ENCODE measurements at places on chromosomes 7 and 10.

GRCh38 chr10:2232479-2232878, 495.2 kb upstream of the ADARB2 start:
- no peak for DNase-seq

GRCh38 chr7:84263106-84263505, 68.5 kb upstream of the SEMA3A start:
- DNase-seq, result no peak

DNA sequence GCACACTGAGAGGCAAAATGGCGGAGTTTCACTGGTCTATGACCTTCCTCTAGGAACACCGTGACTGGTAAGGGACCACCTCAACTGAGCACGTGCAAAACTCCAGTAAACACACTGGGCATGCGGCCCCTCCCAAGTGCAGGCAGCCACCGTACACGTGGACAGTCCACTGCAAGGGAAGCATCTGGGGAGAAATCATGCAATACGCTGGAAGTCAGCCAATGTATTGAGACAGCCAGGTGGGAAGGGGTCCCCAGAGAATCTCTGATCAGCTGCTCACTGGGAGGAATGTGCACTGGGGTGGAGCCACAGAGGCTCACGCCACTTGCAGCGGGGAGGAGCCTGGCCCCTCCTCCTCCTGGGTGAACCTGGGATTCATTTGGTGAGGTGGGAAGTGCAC, 49.3 kb downstream of the CFAP46 start:
- no peak for DNase-seq

GRCh38 chr7:44112997-44113763, 9.0 kb downstream of the AEBP1 start:
- DNase-seq, result no peak

GRCh38 chr10:8238986-8239385, 184.5 kb downstream of the GATA3 start:
- DNase-seq, result no peak
